Hematopoietic multipotent progenitor cell treated with erythropoietin and hydrocortisone succinate and interleukin-3 and kit ligand, for 8 days (in vitro differentiated cells): ENCODE measurements at places on chromosomes 16 and 17.

DNA sequence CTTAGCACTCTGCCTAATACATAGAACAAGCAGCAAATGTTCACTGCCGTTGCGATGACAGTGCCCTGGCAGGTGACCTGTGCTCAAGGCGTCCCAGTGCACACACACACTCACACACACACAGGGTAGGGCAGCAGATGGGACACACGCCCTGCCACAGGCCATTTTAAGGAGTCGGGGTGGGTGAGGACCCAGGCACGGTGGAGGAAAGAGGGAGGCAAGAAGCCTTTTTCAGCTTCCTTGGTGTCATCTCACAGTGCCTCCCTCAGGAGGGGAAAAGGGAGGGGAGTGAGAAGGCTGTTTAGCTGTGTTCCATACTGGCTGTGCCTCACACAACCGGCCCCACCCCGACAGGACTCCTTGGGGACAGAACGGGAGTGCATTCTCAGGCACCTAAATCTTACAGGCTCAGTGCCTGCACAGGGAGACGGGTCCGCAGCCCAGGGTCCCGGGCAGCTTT, 1.5 kb downstream of the PITPNM3 start:
- no peak for DNase-seq

- no peak for DNase-seq
These were observed 26.7 kb downstream of the SAP30BP start for GRCh38 chr17:75693500-75694481.

GRCh38 chr16:71242601-71243000, 12.1 kb upstream of the HYDIN start:
- no peak for DNase-seq

DNA sequence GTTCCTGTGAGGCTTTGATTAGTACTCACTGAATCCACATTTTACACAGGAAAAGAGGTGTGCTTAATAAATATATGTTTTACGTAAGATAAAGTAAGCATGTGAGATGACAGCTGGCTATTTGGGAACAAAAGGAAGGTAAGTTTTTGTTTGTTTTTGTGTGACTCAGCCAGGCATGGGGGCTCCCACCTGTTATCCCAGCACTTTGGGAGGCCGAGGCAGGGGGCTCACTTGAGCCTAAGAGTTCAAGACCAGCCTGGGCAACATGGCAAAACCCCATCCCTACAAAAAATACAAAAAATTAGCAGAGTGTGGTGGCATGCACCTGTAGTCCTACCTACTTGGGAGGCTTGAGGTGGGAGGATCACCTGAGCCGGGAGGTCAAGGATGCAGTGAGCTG, 17.9 kb downstream of the GPR142 start:
- DNase-seq: no peak

- no peak for DNase-seq
These were observed 93.8 kb downstream of the PGS1 start for GRCh38 chr17:78472035-78472905.

GRCh38 chr17:4920351-4921048, 11.6 kb upstream of the GP1BA start:
- DNase-seq: no peak

DNA sequence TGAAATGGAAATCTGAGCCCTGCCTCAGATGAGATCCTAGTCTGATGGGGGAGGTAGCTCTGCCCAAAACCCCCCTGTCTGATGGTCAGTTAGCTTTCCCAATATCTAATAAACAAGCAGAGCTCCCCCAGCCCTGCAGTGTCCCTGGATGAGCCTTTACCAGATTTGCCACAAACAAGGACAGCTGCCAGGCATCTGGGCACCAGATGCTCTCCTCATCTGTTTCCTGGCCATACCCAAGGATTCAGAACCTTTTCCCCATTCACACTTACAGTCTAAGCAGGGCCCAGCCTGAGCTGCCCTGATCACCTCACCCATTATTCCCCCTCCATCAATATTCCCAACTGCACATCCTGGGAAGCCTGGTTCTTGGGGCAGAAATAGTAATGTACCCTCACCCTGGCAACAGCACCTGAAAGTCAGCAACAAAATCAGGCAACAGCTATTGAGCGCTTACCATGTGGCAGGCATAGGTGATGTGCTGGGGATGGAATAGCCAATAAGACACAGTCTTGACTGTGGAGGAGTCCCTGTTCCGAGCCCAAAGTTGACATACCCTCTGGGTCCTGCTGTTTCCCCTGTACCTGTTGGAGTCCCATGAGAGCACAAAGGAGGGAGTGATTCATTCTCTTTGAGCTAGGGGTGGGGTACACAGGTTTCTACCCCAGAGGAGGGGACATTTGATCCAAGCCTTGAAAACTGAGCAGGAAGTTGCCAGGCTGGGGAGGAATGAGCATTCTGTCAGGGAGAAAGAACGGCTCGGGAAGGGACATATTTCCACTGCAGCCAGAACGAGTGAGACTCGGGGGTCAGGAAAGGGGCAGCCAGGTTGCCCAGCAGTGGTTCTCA, 147.4 kb downstream of the TMEM132E start:
- DNase-seq: no peak

DNA sequence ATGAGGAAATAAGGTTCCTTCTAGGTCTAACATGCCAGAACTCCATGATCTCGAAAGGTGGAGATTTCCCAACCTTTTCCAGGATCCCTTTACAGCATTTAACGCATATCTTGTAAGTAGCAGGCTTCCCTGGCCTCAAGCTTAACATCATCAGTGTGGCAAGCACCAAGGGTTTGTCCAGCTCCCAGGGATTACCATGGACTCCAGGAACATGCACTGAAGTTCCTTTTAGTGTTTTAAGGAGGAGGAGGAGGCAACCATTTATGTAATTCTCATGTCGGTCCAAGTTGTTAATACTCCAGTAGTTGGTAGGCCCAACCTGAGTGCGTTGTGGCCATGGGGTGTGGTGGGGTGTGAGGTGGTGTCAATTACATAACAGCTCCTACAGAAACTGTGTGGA, 11.8 kb upstream of the SKAP1 start:
- DNase-seq: no peak

DNA sequence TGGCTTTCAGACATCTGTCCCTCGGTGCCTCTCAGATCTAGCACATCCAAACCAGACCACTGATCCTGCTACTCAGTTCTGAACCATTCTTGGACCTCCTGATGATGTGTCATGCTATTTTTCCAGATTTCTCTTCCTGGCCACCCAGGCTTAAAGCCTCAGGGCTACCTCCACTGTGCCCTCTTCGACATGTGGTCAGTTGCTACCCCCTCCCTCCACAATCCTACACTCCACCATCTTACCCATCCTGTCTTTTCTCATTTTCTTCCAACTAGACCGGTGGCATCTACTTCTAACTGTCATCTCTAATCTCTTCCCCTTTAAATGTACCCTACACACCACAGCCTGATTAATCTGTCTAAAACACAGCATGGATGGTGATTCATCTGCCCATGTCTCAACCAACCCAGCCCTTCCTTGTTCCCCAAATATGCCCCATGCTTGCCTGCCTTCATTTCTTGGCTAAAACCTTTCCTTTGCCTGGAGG, 478.6 kb downstream of the SLC39A11 start:
- peak; percentile 61 for DNase-seq

DNA sequence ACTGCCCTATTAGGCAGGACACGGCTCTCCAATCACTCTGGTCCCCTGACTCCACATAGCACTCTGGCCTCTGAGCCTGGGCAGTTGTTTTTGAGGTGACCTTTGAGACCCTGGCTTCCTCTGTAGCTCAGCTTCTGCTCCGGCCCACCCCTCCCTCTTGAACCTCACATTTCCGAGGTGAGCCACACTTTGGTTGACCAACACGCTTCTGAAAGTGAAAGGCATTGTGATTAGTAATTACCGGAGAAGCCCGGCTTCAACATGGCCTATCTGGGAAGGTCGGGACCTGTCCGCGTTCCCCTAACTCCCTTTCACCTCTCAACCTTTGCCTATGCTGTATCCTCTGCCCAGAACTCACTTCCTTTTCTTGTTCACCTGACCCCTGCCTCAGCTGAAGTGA, 10.3 kb upstream of the ITGAX start:
- DNase-seq: no peak

- no peak for DNase-seq
These were observed 8.0 kb downstream of the FBXO31 start for GRCh38 chr16:87375426-87376135.

GRCh38 chr17:6135996-6136395, 65.8 kb downstream of the WSCD1 start:
- no peak for DNase-seq

DNA sequence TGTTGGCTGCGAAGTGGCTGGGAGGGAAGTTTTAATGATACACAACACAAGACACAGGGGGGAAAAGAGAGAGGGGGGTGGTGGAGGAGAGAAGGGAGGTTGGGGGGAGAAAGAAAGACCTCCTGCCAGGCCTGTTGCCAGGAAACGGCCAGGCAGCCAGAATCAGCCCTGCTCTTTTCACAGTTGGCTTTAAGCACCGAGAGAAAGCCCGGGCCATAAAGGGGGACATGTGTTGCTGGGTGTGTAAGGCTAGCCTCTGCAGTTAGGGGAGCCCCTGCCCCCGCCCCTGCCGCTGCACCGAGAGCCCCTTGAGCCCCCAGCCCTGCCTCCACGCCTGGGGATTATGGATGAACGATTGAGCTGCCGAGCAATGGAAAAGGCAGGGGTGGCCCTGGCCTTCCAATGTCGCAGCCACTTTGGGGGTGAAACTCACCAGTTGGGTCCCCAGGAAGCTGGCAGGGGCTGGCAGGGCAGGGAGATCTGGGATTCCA, 13.9 kb upstream of the WNT3 start:
- no peak for DNase-seq

DNA sequence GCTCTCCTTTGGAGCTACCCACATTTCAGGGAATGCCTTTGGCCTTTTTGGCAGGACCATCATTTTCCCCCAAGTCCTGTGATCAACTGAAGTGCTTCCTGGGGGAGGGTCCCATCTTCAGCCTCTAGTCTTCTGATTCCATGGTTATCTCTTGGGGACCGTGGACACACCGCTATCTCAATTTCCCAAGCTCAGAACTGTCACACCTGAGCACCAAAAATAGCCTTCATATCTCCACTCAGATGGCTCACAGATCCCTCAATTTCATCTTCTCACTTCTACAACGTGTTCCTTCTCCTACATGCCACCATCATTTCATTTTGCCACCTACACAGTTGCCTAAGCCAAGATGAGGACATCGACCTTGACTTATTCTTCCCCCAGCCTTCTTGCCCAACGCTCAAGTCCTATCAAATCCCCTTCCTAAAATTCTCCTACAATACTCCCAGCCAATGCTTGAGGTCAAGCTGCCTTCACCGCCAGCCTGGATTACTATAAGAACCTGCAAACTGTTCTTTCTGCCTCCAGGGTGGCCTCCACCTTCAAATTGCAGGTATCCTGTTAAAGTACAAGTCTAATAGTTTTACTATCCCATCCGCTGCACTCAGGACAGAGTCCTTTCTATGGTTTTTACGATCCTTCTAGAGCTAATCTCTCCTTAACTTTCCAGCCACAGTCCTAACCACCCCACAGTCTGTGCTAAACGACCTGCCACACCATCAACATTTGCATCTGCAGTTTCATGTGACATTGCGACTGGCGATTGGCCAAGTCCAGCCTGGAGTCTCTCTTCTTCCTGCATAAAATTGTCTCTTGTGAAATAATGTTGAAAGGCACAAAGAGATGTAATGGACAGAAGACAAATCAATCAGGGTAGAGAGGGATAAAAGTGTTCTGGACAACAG, 6.2 kb downstream of the ATP6V0D1 start:
- DNase-seq: peak; percentile 72

DNA sequence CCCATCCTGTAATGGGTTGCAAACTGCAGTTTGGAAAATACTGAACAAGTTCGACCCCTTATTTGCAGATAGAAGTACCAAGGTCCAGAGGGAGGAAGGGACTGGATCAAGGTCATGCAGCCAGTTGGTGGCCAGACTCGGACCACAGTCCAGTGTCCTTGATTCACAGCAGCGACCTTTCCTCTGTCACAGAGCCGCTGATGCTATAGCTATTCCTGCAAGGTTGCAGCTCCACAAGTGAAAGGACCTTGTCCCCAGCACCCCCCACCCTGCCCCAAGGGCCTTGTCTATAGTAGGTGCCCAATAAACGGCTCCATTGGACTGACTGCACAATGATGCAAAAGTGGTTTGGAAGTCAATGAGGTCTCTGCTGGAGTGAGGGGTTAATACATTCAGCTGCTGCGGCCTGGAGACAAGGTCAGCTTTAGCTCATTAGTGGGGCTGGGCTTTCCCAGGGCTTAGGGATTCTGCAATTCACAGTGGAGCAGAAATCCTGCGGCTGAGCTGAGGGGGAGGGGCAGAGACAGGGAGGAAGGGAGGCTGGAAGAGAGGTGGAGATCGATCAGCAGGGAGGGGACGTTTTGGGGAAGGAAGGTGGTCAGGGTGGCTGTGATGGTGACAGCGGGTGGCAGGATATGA, 13.4 kb upstream of the CRHR1 start:
- DNase-seq: no peak

DNA sequence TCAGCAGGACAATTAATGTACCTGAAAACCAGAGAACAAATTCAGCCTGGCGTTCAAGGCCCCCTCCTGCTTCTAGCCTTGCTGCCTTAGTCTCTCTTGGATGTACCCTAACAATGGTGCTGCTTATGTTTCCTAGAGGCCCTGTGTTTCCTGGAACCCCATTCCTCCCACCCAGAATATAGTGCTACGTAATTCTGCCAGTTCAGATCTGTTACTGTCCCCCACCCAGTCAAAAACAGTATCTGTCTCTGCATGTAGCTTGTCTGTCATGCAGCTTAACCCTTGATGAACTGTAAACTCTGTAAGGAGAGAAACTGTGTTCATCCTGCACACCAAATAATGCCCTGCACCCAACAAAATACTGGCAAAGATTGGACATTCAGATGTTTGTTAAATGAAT, 6.8 kb downstream of the MRTFB start:
- peak; percentile 75 for DNase-seq

- no peak for DNase-seq
These were observed 23.5 kb upstream of the MAP2K6 start for GRCh38 chr17:69390795-69391501.

DNA sequence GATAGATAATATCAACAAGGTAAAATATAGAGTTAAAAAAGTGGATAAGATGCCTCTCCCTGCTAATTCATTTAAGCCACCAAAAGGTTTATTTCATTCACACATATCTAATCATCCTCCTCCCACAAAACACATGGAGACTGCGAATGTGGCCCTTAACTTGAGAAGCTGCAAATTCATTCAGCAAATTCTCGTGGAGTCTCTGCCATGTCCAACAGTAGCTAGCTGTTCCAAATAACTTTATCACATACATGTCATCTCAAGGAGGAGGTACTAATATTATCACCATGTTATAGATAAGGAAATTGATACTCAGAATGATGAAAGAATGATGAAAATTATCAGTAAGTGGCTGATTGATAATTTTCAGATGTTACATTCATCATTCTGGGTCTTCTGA, 950.2 kb downstream of the CDH11 start:
- DNase-seq: no peak

DNA sequence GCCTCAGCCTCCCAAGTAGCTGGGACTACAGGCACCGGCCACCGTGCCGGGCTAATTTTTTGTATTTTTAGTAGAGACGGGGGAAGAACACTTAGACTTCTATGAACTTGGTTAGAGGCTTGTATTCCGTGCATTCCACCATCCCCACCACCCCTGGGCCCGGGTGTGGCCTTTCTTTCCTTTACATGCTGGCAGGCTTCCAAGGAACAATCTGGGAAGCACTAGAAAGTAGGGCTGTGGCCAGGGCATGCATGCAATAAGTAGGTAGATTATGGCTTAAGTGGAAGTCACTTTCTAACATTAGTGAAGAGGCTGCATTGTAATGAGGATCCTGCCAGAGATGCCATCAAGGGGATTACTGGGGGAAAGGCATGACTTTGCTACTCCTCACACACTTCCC, 171.6 kb downstream of the SHISA6 start:
- no peak for DNase-seq
